Cardiac muscle cell (in vitro differentiated cells and primary cell): ENCODE measurements at places on chromosomes 5 and 9. TPM values are rescaled to one million over a fixed set of nuclear protein-coding genes. Genes with fewer than 3 reads are reported as not detected.

GRCh38 chr5:154729613-154730012, 25.6 kb upstream of the LARP1 start:
- no peaks in the 10 kb centered on the region for H3K27me3 ChIP-seq
- H3K4me1 ChIP-seq, result no peaks in the 10 kb centered on the region
- H3K27ac ChIP-seq, result no peak overlapping the region
- H3K4me3 ChIP-seq, result no peak overlapping the region
- no peak for DNase-seq

DNA sequence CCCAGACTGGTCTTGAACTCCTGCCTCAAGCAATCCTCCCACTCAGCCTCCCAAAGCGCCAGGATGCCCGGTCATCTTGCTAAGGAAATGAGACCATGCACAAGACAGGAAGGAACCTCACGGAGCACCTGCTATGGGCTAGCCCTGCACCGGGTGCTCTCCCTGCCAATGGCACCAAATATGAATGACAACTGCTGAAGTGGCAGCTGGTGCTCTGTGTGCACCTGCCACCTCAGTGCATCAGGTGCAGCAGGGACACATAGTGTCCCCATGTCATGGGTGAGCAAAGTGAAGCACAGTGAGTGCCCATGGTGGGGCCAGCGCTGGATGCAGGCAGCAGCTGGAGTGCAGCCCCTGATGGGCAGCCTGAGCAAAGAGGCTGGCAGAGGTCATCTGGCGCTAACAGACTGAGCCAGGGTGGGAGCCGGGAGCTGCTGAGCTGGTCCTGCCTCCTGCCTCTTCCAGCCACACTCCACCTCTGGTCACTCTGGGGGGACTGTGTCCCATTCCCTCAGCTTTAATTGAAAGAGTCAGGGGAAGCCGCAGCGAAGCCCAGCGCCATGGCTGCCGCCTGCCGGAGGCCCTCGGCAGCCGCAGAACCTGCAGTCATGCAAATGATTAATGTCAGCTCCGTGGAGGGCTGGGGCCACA, 46.4 kb downstream of the BARX1 start:
- H3K27me3 ChIP-seq, result peaks cover 6% of the 10 kb centered on the region
- no peaks in the 10 kb centered on the region for H3K36me3 ChIP-seq
- no peak overlapping the region for H3K27ac ChIP-seq
- H3K4me3 ChIP-seq, result no peak overlapping the region

The NKD2 gene
- total RNA-seq, result 3.4 and 4.4 TPM in 2 replicates

DNA sequence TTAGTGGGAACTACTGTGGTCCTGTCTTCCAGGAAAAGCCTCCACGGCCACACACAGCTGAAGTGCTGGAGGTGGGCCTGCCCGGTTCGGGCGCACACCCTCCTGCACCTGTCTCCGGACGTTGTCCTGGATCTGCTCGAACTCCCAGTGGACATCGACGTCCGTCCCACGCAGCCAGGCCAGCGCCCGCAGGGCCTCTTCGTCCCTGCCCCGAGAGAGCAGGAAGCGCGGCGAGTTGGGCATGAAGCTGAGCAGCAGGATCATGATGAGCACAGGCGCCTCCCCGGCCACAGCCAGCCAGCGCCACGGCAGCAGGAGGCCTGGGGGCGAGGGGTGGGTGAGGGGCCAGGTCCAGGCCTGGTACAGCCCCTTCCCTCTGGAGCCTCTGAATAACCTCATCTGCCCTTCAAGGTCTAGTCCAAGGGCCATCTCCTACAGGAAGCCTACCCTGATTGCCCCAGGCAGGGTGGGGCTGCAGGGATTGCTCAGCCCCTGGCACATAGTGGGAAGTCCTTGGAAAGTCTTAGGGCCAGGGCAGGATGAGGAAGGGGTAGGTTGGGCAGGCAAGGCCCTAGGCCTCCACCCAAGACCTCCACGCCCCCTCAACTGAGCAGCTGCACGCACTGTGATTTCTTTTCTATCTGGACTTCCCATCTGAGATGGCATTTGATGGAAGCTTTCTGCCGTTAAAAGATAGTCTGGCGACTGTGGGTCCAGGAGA, 3.4 kb downstream of the SLC2A6 start:
- DNase-seq, result no peak
- H3K4me3 ChIP-seq, result no peak overlapping the region
- peaks cover 4% of the 10 kb centered on the region for H3K4me1 ChIP-seq
- no peak overlapping the region for H3K27ac ChIP-seq

The GAS1 gene
- 18.2 and 22.6 TPM in 2 replicates for total RNA-seq

The TMEM174 gene
- not detected in 2 replicates for total RNA-seq

GRCh38 chr9:19682397-19682796, 106.4 kb downstream of the SLC24A2 start:
- DNase-seq, result no peak
- H3K27me3 ChIP-seq, result no peaks in the 10 kb centered on the region
- no peaks in the 10 kb centered on the region for H3K36me3 ChIP-seq
- no peak overlapping the region for H3K27ac ChIP-seq

The PCDHGA8 gene
- 2.3 and 2.5 TPM in 2 replicates for total RNA-seq

GRCh38 chr5:10652606-10653005, 88.7 kb downstream of the ANKRD33B start:
- no peak for DNase-seq
- no peaks in the 10 kb centered on the region for H3K27me3 ChIP-seq
- H3K4me3 ChIP-seq, result no peak overlapping the region
- no peak overlapping the region for H3K27ac ChIP-seq
- H3K4me1 ChIP-seq, result no peaks in the 10 kb centered on the region

The RANBP17 gene
- 16.8 and 20.0 TPM in 2 replicates for total RNA-seq

- no peaks in the 10 kb centered on the region for H3K36me3 ChIP-seq
- no peak overlapping the region for H3K4me3 ChIP-seq
- H3K4me1 ChIP-seq, result no peaks in the 10 kb centered on the region
These were observed 20.0 kb downstream of the OGN start for GRCh38 chr9:92384375-92384774.

The ADGRV1 gene
- total RNA-seq, result 15.5 and 18.4 TPM in 2 replicates

DNA sequence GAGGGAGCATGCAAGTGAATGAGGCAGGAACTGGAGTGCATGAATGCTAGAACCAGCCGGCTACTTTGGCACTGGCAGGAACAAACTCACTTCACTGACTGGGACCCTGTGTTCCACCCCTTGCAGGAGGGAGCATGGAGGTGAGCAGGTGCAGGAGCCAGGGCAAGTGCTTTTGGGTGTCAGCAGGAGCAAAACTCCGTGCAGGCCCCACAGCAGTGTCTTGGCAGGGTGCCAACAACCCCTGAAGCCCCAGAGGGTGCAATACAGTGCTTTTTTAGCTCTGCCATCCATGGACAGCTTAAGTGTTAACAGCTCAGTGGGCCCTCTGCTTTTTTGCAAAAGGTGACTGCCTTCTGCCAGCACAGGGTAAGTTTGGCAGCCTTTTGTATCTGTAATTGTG, 245.8 kb upstream of the PCSK5 start:
- H3K4me1 ChIP-seq, result peaks cover 30% of the 10 kb centered on the region
- H3K36me3 ChIP-seq, result no peaks in the 10 kb centered on the region
- no peaks in the 10 kb centered on the region for H3K27me3 ChIP-seq
- no peak overlapping the region for H3K4me3 ChIP-seq

DNA sequence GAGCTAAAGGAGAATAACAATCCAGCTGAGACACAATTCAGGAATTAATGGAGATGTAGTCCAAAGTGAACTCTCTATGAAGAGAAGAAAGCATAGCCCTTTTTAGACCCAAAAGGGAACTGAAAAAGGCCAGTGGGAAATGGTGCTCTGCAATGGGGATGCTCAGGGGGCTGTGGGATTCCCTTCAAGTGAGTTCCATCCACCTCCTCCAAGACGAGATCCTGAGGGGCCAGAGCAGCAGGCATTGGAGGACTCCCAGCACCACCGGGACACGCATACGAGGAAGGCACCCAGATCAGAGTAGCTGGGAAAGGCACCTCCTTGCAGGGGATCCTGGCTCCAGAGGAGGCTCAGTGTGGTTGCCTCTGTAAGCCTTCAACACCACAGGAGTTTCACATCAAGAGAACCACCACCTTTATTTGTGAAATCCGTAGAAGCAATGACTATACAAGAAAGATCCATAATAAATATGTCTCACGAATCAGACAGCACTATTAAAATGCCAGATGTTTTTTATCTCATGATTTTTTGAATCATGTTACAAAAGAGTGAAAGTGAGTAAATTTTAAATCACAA, 288.2 kb downstream of the MED10 start:
- H3K4me3 ChIP-seq, result no peak overlapping the region
- no peaks in the 10 kb centered on the region for H3K4me1 ChIP-seq
- H3K36me3 ChIP-seq, result no peaks in the 10 kb centered on the region
- no peak for DNase-seq
- H3K27me3 ChIP-seq, result no peaks in the 10 kb centered on the region
